ENCODE measurements at places on chromosomes 5 and 9. TPM values are rescaled to one million over a fixed set of nuclear protein-coding genes. Genes with fewer than 3 reads are reported as not detected.

DOK3 gene
- total RNA-seq = 10.3 TPM

- no peak for DNase-seq
Measured at GRCh38 chr5:4995014-4995413, 145.1 kb upstream of the ADAMTS16 start.

DNA sequence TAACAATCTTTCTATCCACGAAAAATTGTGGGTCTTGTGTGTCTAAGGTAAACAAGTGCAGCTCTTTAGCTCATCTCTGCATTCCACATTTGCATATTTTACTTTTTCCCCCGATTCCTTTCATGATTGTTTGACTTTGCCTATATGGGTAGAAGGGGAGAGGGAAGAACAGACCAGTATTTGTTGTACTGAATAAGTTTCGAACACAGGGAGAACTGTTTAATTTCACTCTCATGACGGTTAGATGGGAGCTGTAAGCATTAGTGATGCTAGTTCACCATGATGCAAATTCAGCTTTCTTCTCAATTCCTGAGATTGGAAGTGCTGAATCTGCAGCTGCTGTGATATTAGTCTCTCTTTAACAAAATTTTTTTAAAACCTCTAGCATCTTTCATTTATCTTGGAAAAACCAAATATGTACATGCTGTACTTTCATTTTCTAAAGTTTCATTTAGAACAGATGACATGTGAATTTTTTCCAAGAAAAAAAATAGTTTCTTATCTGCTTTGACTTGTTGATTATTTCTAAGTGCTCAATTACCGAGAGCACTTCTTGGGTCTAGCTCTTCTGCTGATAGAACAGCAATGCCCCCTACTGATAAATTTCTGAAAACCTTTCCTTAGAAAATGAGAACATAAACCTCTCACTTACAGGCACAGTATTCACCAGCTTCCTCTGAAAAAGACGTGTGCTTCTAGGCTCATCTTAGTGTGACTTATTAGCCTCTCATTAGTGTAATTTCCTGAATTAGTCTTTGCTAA is 149.5 kb downstream of the BAAT start:
- no peak for DNase-seq

C8G gene
- total RNA-seq = 15.4 TPM

DNA sequence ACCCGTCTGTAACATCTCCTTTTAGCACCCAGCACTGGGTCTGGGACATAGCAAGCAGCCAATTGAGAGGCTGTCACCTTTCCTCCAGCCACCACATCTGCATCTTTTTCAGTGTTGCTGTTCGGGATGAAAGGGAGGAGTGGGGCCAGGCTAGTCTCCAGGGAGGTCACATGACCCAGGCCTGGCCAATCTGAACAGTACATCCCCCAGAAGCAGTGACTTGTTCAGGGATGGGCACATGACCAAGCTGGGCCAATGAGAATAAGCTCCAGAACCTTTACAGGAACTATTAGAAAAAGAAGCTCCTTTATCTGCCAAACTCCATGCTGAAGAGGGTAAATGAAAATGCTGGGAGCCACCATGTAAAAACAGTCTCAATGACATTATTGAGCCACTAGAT is 359.0 kb downstream of the SLIT3 start:
- no peak for DNase-seq

CDO1 gene
- total RNA-seq = 2.0 TPM

ABCA1 gene
- total RNA-seq = 26.6 TPM

DNA sequence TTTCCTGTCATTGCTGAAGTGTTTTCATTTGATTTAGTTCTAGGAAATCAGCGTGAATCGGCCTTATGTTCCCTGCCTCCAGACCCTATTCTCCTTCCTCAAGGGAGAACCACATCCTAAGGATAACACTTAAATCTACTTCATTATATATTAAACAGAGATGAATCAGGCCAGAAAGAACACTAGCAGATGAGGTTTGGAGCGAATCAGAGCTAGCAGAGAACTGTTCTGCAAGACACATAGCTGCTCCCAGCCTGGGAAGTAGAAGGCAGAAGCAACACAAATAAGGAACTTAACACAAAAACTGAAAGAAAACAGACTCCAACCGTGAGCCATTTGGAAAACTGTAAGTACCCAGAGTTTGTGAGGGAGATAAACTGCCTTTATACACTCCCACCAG is 718.2 kb downstream of the SEMA5A start:
- DNase-seq = no peak

GRCh38 chr9:70921136-70921535 is 200.3 kb downstream of the TRPM3 start:
- DNase-seq = no peak

Measured in mucosa of descending colon (tissue), 3 donors.